ENCODE measurements at places on chromosomes 12 and 14. TPM values are rescaled to one million over a fixed set of nuclear protein-coding genes. Genes with fewer than 3 reads are reported as not detected.

DNAAF2 gene
- 6.0 TPM for polyA plus RNA-seq

EXOC3L4 gene
- 1.4 TPM for polyA plus RNA-seq

KLRC2 gene
- polyA plus RNA-seq: 0.07 TPM

MFAP5 gene
- 49.4 TPM for polyA plus RNA-seq

CISTR gene
- polyA plus RNA-seq: 2.8 TPM

EML1 gene
- polyA plus RNA-seq: 11.2 TPM

TAS2R10 gene
- not detected for polyA plus RNA-seq

CCDC196 gene
- polyA plus RNA-seq: not detected

FITM1 gene
- polyA plus RNA-seq: 224 TPM

ATG14 gene
- polyA plus RNA-seq: 6.7 TPM

EDDM3A gene
- not detected for polyA plus RNA-seq

AHNAK2 gene
- 2.0 TPM for polyA plus RNA-seq

LTBP2 gene
- 3.4 TPM for polyA plus RNA-seq

ACVRL1 gene
- 18.7 TPM for polyA plus RNA-seq

RFLNA gene
- 0.61 TPM for polyA plus RNA-seq

GLIPR1 gene
- polyA plus RNA-seq: 2.7 TPM

SOAT2 gene
- 0.07 TPM for polyA plus RNA-seq

MRPL52 gene
- polyA plus RNA-seq: 113 TPM

TPH2 gene
- not detected for polyA plus RNA-seq

E2F7 gene
- 0.09 TPM for polyA plus RNA-seq

GALNT9 gene
- 0.05 TPM for polyA plus RNA-seq

AMDHD1 gene
- 0.50 TPM for polyA plus RNA-seq

CLEC1B gene
- polyA plus RNA-seq: not detected

UNC79 gene
- polyA plus RNA-seq: 0.16 TPM

PGF gene
- polyA plus RNA-seq: 4.3 TPM

PPP1R3E gene
- 7.9 TPM for polyA plus RNA-seq

PRKD1 gene
- polyA plus RNA-seq: 3.7 TPM

KLRG1 gene
- polyA plus RNA-seq: 5.7 TPM

RNASE3 gene
- 0.14 TPM for polyA plus RNA-seq

PLA2G1B gene
- not detected for polyA plus RNA-seq

COCH gene
- polyA plus RNA-seq: 0.66 TPM

NRIP2 gene
- 2.0 TPM for polyA plus RNA-seq

FOXA1 gene
- not detected for polyA plus RNA-seq

PIANP gene
- polyA plus RNA-seq: 0.18 TPM

GOLGA5 gene
- 22.9 TPM for polyA plus RNA-seq

LRRK2 gene
- polyA plus RNA-seq: 5.9 TPM

KRT5 gene
- polyA plus RNA-seq: 0.07 TPM

AVPR1A gene
- 0.61 TPM for polyA plus RNA-seq

FOXG1 gene
- 0.20 TPM for polyA plus RNA-seq

All from right cardiac atrium (tissue), 5 donors.